ENCODE measurements at places on chromosomes 3 and 15. TPM values are rescaled to one million over a fixed set of nuclear protein-coding genes. Genes with fewer than 3 reads are reported as not detected.

DNA sequence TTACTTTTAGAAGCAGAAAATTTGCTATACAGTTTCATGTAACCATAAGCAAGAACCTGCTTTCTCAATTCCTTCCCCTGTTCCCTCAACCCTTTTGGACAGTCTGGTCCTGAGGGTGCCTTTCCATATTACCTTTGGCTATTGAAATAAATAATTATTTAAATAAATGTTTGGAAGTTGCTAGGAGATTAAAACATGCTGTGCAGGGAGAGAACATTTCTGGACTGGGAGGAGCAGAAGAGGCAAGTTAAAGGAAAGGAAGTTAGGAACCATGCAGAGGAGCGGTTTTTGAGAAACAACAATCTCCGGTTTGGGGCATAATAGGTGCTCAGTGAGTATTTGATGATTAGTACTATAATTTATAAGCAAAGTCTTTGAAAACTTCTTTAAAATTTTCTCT, 41.8 kb downstream of the ZNF609 start:
- no peak overlapping the region for H3K4me3 ChIP-seq
- DNase-seq = no peak
- H3K27me3 ChIP-seq = no peaks in the 10 kb centered on the region
- H3K36me3 ChIP-seq = peaks cover 7% of the 10 kb centered on the region

DNA sequence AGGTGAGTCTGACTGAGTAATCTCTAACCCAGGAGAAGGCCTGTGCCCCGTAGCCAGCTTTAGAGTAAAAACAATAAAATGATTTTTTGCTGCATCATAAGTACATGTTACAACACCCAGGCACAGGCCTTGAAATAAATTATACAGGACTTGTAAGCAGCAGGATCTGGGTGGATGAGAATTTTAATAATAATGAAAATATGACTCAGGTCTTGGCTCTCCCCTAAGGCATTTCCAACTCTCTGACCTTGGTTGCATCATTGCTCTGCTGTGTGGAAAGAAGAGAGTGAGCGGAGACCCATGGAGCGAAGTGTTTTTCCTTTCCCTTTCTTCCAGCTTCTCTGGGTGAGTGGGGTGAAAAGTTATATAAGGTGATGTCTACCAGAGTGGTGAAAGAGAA, 44.6 kb downstream of the EOMES start:
- no peaks in the 10 kb centered on the region for H3K27me3 ChIP-seq
- no peak overlapping the region for H3K4me3 ChIP-seq
- no peaks in the 10 kb centered on the region for H3K4me1 ChIP-seq
- H3K27ac ChIP-seq = peak overlapping the region; percentile 33

- H3K27ac ChIP-seq = no peak overlapping the region
- no peaks in the 10 kb centered on the region for H3K27me3 ChIP-seq
- no peak for DNase-seq
- H3K4me3 ChIP-seq = no peak overlapping the region
These were observed 32.9 kb downstream of the ALCAM start for GRCh38 chr3:105399611-105400010.

GRCh38 chr3:31039145-31039544, 144.7 kb upstream of the GADL1 start:
- H3K4me1 ChIP-seq = no peaks in the 10 kb centered on the region
- H3K27ac ChIP-seq = no peak overlapping the region
- DNase-seq = no peak
- no peak overlapping the region for H3K4me3 ChIP-seq
- H3K27me3 ChIP-seq = no peaks in the 10 kb centered on the region

- H3K27ac ChIP-seq = no peak overlapping the region
- H3K4me1 ChIP-seq = no peaks in the 10 kb centered on the region
- no peak overlapping the region for H3K4me3 ChIP-seq
- no peaks in the 10 kb centered on the region for H3K36me3 ChIP-seq
These were observed 115.9 kb downstream of the NEK11 start for GRCh38 chr3:131142580-131142979.

DNA sequence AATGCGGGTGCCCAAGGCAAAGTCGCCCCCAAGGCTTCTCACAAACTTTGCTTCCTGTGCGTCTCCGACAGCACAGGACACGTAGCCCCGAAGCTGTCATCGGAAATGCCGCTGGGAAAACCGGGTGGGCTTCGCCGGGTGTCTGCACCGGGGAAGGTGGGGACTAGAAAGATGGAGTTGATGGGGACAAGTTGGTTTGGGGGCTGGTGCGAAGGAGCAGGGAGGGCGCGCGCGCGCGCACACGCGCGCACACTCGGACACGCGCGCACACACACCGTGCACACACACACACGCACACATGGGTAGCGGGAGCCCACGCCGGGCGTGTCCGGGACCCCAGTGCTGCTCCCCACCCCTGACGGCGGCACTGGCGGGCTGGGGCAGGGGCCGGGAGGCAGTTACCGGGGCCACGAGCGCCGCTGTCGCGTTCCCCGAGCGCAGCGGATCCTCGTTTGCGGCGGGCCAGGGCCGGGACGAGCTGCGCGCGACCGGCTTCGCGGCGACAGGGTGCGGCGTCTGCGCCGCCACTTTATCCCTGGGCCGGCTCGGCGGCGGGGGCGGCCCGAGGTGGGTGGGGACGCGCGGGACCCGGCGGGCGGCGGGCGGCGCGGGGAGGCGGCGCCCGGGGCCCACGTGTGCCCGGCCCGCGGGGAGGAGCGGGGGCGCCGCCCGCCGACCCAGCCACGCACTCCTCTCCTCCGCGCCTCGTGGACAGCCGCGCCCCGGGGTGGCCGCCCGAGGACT, 539 bp upstream of the MGLL start:
- H3K4me3 ChIP-seq = peak overlapping the region; percentile 85
- peaks cover 36% of the 10 kb centered on the region for H3K4me1 ChIP-seq
- H3K36me3 ChIP-seq = no peaks in the 10 kb centered on the region
- peak overlapping the region; percentile 85 for H3K27ac ChIP-seq

GRCh38 chr3:126348308-126348920, 8.8 kb downstream of the KLF15 start:
- peak overlapping the region; percentile 54 for H3K27ac ChIP-seq
- no peaks in the 10 kb centered on the region for H3K4me1 ChIP-seq
- no peak overlapping the region for H3K4me3 ChIP-seq
- peak; percentile 46 for DNase-seq
- H3K36me3 ChIP-seq = peaks cover 65% of the 10 kb centered on the region

GRCh38 chr3:16888785-16889607, 4.2 kb downstream of the PLCL2 start:
- no peak for DNase-seq
- H3K27ac ChIP-seq = peak overlapping the region; percentile 97
- H3K27me3 ChIP-seq = no peaks in the 10 kb centered on the region
- no peaks in the 10 kb centered on the region for H3K36me3 ChIP-seq

- H3K4me1 ChIP-seq = no peaks in the 10 kb centered on the region
- no peak overlapping the region for H3K4me3 ChIP-seq
- peaks cover 10% of the 10 kb centered on the region for H3K36me3 ChIP-seq
- DNase-seq = no peak
- H3K27ac ChIP-seq = no peak overlapping the region
These were observed 32.8 kb downstream of the TPM1 start for GRCh38 chr15:63075015-63075983.

DNA sequence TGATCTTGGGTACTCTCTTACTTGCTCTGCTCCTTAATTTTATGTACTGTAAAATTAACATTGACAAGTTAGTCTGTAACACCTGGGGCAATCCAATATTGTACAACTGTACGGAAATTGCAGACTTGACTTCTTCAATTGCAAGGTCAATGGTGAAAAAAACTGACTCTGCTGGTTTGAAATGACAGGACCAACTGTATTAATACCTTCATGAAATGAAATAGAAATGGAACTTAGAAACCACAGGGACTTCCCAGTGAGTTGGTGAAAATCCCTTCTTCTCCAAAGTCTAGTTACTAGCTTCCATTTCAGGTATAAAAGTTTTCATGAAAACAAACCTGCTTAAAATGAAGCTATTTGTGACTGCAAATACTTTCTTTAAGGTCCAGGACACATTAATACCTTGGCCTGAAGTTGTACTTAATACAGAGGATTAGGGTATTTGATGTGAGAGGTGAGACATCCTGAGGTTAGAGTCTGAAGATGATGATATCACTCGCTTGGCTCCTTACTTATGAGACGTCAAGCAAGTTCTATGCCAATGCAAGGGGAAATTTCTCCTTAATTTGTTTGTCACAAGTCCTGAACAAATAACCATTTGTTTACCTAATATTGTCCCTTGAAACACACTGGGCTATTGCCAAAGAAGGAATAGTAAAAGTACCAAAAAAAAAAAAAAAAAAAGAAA, 226.2 kb upstream of the TP63 start:
- no peaks in the 10 kb centered on the region for H3K4me1 ChIP-seq
- no peaks in the 10 kb centered on the region for H3K36me3 ChIP-seq
- no peak overlapping the region for H3K4me3 ChIP-seq
- no peak overlapping the region for H3K27ac ChIP-seq
- DNase-seq = no peak
- H3K27me3 ChIP-seq = no peaks in the 10 kb centered on the region

DNA sequence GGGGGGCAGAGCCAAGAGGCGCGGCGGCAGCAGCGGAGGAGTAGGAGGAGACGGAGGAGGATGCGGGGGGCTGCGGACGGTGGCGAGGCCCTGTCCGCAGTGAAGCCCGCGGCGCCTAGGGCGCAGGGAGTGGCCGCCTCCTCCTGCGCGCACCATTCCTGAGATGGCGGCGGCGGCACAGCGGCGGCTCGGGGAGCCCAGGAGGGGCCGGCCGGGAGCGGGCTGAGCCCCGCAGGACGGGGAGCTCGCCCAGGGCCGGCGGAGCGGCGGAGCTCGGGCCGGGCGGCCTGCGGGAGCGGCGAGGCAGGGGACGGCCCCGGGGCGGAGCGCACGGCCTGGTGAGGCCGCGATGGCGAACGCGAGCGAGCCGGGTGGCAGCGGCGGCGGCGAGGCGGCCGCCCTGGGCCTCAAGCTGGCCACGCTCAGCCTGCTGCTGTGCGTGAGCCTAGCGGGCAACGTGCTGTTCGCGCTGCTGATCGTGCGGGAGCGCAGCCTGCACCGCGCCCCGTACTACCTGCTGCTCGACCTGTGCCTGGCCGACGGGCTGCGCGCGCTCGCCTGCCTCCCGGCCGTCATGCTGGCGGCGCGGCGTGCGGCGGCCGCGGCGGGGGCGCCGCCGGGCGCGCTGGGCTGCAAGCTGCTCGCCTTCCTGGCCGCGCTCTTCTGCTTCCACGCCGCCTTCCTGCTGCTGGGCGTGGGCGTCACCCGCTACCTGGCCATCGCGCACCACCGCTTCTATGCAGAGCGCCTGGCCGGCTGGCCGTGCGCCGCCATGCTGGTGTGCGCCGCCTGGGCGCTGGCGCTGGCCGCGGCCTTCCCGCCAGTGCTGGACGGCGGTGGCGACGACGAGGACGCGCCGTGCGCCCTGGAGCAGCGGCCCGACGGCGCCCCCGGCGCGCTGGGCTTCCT, at the start of gene GPR27:
GPR27 (plus strand) TSS at position 155 of the 909 bp plus-strand sequence; CDS start at position 350, 195 bp downstream.
- peak within 1 kb of the TSS; percentile 52 for H3K4me3 ChIP-seq
- no peak within 1 kb of the TSS for H3K27ac ChIP-seq
- DNase-seq = no peak
- no peaks in the 10 kb centered on the region for H3K36me3 ChIP-seq
- no peaks in the 10 kb centered on the region for H3K27me3 ChIP-seq

DNA sequence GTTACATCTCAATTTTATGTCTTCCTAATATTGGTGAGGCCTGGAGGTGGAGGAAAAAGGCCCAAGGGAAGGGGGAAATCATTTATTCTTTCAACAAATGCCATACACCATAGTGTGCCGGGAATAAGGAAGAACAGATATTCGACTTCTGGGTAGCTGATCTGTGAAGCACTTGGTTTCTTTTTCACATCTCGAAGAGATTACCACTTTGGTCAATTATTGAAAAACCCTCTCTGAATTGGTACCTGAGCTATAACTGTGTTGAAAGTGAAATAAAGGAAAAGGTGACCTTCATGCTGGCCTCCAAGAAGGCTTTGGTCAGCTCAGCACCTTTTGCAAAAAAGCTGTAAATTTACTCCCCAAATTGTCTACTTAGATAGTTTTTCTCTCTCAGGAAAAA, 14.2 kb upstream of the MB21D2 start:
- H3K4me1 ChIP-seq = no peaks in the 10 kb centered on the region
- H3K27me3 ChIP-seq = no peaks in the 10 kb centered on the region
- DNase-seq = no peak
- H3K27ac ChIP-seq = no peak overlapping the region
- no peaks in the 10 kb centered on the region for H3K36me3 ChIP-seq

DNA sequence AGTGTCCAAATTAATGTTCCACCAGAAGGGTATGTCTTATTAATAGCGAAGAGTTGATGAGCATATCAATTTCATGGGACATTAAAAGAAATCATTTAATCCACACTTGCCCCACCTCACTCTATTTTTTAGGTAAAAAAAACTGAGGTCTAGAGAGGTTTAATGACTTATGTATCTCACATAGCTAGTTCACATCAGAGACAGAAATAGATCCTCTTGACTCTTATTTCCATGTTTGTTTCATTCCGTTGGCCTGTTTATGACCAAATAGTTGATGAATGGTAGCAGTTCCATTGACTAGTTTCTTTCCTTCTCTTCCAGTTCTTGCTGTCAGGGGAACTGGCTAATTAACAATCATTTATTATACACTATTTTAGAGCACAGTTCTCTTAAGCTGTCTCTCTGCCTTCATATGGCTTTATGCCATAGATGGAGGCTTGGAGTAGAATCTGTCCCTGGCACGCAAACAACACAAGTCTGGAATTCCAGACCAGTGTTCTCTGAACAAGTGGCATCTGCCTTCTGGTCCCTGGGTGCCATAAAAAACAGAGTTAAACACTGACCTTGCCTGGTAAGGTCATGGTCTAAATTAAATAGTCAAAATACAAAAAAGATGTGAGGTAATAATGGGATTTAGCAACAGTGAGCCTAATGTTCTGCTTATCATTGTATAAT, 220.0 kb upstream of the CGNL1 start:
- no peak for DNase-seq

GRCh38 chr3:69867941-69868505, 128.8 kb downstream of the MITF start:
- H3K4me1 ChIP-seq = peaks cover 15% of the 10 kb centered on the region
- DNase-seq = no peak
- no peak overlapping the region for H3K27ac ChIP-seq
- no peaks in the 10 kb centered on the region for H3K27me3 ChIP-seq

DNA sequence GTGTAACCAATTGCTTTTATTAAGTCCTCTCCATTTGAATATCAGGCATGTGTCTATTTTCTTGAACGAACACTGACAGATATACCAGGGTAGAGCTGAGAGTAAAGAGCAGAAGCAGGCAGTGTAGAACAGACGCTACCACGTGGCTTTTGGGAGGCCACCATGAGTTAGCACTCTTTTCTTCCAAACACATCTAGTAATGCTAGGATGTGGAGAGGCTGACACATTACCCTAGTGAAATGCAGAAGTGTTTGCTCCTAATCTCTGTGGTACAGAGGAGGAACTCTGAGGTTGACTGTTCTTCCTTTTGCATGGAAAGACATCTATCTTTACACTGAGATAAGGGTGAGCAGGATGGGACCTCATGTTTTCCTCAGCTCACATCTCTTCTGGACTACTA, 216.3 kb downstream of the SATB1 start:
- H3K4me1 ChIP-seq = no peaks in the 10 kb centered on the region
- no peak for DNase-seq
- H3K4me3 ChIP-seq = no peak overlapping the region

GRCh38 chr3:133896002-133896761, 500 bp upstream of the RAB6B start:
- peak overlapping the region; percentile 51 for H3K4me3 ChIP-seq
- H3K4me1 ChIP-seq = peaks cover 48% of the 10 kb centered on the region
- DNase-seq = no peak
- H3K27ac ChIP-seq = peak overlapping the region; percentile 67

Gene ATP13A5
- total RNA-seq = not detected

Gene VPS39
- total RNA-seq = 33.1 TPM

Gene SLC12A8
- total RNA-seq = 1.9 TPM

Gene CCDC54
- total RNA-seq = not detected

Gene AGTR1
- total RNA-seq = 35.2 TPM

Gene NFKBIZ
- 26.6 TPM for total RNA-seq

Gene LZTFL1
- total RNA-seq = 8.9 TPM

Gene UTS2B
- total RNA-seq = not detected

Gene APOD
- total RNA-seq = 93.2 TPM
